ENCODE measurements at places on chromosomes 4 and X.

- DNase-seq = peak; percentile 66
Observed at GRCh38 chr4:153222707-153223426, 18.6 kb downstream of the TRIM2 start.

DNA sequence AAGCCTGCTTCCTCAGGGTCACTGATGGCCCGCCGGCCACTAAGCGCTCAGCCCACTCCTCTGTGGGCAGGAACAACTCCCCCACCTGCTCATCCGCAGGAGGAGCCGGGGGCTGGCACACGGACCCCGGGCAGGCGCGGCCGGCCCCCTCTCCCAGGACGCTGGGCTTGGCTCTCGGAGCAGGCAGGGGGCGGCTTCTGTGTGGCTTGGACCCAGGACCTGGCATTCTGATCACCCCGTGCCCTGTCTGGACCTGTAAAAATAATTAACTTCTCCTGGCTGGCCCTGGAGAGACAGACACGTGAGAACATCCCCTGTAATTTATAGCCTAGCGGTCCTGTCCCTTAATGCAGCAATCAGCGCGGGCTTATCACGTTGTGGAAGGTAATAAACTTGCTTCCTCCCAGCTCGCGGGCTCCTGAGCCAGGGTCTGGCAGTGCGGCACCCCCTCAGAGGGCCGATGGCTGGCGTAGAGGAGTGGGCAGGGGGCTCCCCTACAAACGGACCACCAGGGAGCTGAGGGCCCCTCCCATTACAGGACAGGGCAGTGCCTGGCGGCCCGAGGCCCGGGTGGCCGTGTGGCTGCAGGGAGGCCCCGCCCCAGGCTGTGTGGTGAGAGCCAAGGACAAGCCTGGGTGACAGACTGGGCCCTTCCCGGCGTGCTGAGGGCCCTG, 84.5 kb upstream of the NKX1-1 start:
- DNase-seq = peak; percentile 25

DNA sequence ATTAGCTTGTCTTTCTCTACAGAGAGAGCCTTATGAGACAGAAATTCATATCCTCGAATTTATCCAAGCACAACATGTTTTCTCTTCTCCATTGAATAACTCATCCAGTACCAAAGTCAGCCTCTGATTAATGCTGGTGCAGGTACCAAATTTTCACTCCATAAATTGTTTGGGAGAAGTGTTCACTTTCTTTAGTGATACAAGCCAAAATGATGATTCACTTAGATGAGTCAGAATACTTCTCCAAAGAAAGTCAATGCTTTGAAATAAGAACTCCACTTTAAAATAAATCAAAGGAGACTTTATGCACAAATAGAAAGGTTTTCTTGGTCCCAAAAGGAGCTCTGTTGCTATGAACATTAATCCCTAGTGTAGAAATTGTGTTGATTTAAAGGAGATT, 60.2 kb downstream of the MAOB start:
- no peak for DNase-seq

DNA sequence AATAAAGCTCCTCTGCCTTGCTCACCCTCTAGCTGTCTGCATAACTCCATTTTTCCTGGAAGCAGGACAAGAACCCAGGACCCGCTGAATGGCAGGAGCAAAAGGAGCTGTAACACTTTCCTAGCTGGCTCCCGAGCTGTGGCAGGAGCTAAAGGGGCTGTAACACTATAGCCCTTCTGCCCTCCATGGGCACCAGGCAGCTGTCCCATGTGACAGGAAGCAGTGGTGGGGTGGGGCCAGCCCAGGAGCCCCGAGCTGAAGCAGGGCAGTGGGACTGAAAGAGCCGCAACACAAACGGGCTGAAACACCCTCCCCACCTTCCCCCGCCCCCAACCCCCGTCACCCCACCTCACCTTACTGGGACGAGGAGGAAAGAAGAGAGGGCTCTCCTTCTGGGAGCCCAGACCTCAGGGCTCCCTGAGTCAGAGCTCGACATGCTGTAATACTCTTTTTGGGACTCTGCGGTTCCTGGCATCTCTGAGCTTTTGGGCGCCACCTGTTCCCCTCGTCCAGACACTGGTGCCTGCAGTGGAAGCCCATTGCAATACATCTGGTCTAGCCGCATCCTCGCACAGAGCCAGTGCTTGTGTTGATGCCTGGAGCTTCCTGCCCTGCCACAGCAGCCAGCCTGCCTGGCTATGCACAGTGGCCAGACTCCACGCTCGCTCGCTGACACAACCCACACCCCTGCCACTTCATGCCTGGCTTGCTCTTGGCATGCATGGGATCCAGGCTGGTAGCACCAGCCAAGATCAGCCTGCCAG, 39.4 kb downstream of the PPM1K start:
- DNase-seq = peak; percentile 9

DNA sequence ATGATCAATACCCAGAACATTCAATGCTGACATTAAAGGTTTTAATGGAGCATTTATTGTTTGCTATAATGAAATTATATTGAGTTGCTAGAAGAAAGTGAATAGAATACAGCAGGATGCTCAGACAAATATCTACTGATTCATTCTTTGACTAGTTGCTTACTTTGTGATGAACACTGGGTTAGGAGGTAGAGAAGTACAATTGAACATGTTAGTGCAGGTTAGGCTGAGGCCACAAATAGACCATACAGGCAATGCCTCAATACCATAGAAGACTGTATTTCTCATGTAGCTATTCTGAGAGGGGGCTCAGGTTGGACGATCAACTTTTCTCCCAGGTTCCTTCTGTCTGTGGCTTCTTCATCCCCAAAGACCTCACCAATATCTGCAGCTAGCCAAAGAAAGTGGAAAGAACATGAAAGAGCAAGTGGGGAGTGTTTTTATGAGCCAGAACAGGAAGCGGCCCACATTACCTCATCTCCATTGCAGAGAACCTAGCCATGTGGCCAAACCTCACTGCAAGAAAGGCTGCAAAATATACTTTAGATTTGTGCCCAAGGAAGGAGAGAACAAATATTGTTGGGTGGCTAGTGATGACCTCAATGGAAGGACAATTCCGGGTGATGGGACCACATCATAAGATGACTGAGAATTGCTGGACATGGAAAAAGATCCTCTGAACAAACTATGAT, 180.3 kb upstream of the GATB start:
- DNase-seq = no peak
